ENCODE measurements at places on chromosomes 2 and 18. TPM values are rescaled to one million over a fixed set of nuclear protein-coding genes. Genes with fewer than 3 reads are reported as not detected.

CSRNP3 gene
- 6.7 TPM for total RNA-seq

- H3K4me3 ChIP-seq = peak within 1 kb of the TSS; percentile 72
- DNase-seq = peak; percentile 82
- no peaks in the 10 kb centered on the region for H3K27me3 ChIP-seq
- H3K36me3 ChIP-seq = no peaks in the 10 kb centered on the region
- peaks cover 20% of the 10 kb centered on the region for H3K4me1 ChIP-seq
Measured at GRCh38 chr18:36187193-36187825, at the start of gene MOCOS. Gene MOCOS (plus strand): TSS chr18:36187497. CDS start chr18:36187540, 43 bp downstream.

GRCh38 chr2:6780765-6781274 lies 84.9 kb downstream of the CMPK2 start:
- H3K27me3 ChIP-seq = no peaks in the 10 kb centered on the region
- no peak overlapping the region for H3K27ac ChIP-seq
- peak; percentile 57 for DNase-seq
- no peaks in the 10 kb centered on the region for H3K36me3 ChIP-seq

EIF2B4 gene
- 31.8 TPM for total RNA-seq

DNA sequence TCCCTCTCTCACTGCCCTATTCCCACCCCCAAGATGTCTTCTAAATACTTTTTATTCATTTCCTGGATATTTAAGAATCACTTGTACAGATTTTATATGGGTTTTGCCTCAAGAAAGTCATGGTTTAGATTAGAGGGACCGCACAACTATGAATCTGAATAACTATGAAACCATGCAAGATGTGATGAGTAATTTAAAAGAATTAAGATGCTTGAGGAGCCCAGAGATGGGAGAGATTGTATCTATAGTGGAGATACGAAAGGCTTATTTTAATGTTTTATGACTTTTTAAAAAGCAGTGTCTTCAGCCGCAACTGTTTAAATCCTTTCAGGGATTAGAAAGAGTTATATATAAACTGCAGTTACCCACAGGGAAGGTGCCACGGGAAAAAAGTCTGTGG lies 324.1 kb downstream of the LPIN1 start:
- H3K27me3 ChIP-seq = no peaks in the 10 kb centered on the region
- no peak overlapping the region for H3K4me3 ChIP-seq
- no peaks in the 10 kb centered on the region for H3K4me1 ChIP-seq
- no peak overlapping the region for H3K27ac ChIP-seq
- H3K36me3 ChIP-seq = no peaks in the 10 kb centered on the region
- DNase-seq = no peak

SMPD4 gene
- 25.7 TPM for total RNA-seq

DNA sequence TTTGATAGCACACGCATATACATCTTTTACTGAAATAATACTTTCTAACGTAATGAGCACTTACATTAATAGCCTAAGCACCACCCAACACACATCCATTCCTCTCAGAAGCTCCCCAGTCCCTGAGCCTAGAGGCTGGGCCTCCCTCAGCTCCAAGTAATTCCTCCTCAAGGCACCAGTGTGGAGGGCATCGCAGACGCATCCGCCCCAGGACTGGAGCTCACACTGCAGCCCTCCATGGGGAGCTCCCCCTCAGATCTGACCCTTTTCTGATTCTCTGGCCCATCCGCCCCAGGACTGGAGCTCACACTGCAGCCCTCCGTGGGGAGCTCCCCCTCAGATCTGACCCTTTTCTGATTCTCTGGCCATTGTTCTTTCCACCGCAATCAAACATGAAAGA lies 60.4 kb upstream of the SNTG2 start:
- no peak for DNase-seq
- H3K36me3 ChIP-seq = no peaks in the 10 kb centered on the region
- no peak overlapping the region for H3K4me3 ChIP-seq
- no peaks in the 10 kb centered on the region for H3K4me1 ChIP-seq
- H3K27ac ChIP-seq = no peak overlapping the region
- H3K27me3 ChIP-seq = peaks cover 35% of the 10 kb centered on the region

GRCh38 chr2:98896944-98897343 lies 39.1 kb downstream of the CRACDL start:
- H3K27ac ChIP-seq = no peak overlapping the region
- no peaks in the 10 kb centered on the region for H3K4me1 ChIP-seq
- DNase-seq = no peak
- H3K4me3 ChIP-seq = no peak overlapping the region

- DNase-seq = no peak
- peaks cover 28% of the 10 kb centered on the region for H3K4me1 ChIP-seq
- no peak overlapping the region for H3K27ac ChIP-seq
- no peaks in the 10 kb centered on the region for H3K27me3 ChIP-seq
- no peaks in the 10 kb centered on the region for H3K36me3 ChIP-seq
- H3K4me3 ChIP-seq = no peak overlapping the region
Measured at GRCh38 chr18:834082-834720, 22.2 kb upstream of the YES1 start.

GRCh38 chr2:216911886-216912285 lies 52.0 kb upstream of the TNP1 start:
- no peak for DNase-seq
- H3K27me3 ChIP-seq = no peaks in the 10 kb centered on the region
- H3K4me1 ChIP-seq = no peaks in the 10 kb centered on the region

DNA sequence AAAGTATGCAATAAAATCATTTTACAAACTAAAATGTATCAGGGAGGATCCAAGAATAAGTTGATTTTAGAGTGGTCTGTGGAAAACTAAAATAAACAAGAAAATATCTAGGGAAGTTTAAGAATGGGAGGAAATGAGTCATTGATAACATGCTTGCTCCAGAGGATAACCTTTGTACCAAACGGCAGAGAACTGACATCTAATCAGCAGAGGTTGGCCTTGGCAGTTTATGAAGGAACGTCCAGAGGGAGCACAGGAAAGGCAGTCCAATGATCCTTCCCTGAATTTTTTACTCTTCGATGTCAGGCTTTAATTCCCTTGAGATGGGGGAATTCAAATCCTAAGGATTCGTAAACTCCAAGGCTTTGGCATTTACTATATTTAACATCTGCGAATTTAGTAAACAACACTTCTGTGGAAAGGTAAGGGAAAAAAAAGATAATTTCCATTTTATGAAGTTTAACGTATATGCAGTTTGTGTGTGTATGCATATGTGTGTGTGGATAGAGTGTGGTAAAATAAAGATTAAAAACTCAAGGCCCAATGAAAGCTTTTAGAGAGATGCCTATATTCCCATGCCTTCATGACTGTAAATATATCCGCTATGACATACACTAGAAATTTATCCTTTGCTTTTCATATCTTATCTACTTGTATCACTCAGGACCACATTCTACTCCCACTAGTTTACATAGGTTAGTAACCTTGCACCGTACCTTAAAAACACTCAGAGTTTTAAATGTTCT lies 8.7 kb upstream of the INPP1 start:
- no peaks in the 10 kb centered on the region for H3K27me3 ChIP-seq
- peaks cover 4% of the 10 kb centered on the region for H3K4me1 ChIP-seq
- no peak overlapping the region for H3K4me3 ChIP-seq
- no peak for DNase-seq

PLCD4 gene
- total RNA-seq = 1.2 TPM

GRCh38 chr18:13290856-13291271 lies 72.3 kb downstream of the LDLRAD4 start:
- H3K4me3 ChIP-seq = no peak overlapping the region
- H3K36me3 ChIP-seq = no peaks in the 10 kb centered on the region
- H3K27ac ChIP-seq = no peak overlapping the region

VRK2 gene
- 22.8 TPM for total RNA-seq

ASB18 gene
- 47.1 TPM for total RNA-seq
